ENCODE measurements at places on chromosomes 7 and 10.

- no peak for DNase-seq
Measured at GRCh38 chr10:93875032-93875358, 18.8 kb upstream of the SLC35G1 start.

DNA sequence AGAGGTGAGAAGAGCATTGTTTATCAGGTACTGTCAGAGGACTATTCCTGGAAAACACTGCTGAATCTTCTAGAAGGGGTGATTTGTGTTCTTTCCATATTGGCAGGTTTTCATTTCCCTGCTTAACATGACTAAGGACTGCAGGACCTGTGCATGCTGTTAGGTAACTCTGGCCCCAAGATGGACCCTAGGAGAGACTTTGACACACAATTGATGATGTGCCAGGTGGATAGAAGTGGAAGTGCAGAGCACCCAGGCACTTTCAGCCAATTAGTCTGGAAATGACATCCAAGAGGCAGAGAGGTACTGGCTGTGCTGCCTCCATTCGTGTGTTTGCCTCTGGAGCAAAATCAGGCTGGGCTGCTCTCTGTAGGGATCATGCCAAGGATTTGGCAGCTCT, 496.3 kb upstream of the GALNT17 start:
- DNase-seq: no peak

DNA sequence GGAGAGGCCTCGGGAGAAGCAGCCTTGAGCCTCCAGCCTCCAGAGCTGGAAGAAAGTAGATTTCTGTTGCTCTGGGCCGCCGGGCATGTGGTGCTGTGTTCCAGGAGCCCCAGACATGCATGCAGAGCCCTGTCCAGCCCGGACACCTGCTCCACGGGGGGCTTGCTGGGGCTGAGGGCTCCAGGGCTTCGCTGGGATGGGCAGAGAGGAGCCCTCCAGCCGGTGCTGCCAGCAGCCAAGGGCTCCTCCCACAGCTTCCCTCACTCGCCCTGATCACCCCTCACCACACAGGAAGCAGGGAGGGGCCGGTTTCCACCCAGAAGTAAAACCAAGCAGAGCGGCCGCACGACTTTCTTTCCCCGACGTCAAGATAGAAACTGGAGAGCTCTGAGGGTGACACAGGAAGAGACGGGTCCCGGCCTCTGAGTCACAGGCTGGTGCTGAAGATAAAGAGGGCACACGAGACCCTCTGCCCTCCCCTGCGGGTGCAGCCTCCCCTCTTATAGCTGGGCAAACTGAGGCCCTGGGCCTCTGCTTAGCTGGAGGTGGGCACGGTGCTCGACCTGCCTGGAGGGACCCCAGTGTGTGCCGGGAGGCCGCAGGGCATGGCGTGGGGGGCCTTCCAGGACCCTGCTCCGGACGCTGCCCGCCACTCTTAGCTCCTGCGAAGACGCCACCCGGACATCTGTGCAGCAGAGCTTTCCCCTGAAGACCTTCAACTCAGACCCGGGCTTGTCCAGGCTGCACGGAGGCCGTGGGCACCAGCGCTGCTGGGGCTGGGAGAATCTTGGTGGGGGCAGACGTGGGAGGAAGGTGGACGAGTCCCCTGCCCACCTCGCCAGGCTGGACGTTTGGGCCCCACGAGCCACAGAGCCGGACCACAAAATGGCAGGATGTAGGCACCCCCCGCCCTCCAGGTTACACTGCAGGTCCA, 31.1 kb downstream of the ADAP1 start:
- DNase-seq: peak; percentile 97

- DNase-seq: peak; percentile 27
Measured at GRCh38 chr7:43313628-43314378, 201.4 kb downstream of the HECW1 start.

GRCh38 chr10:118980135-118980865, 49.2 kb upstream of the NANOS1 start:
- no peak for DNase-seq

- DNase-seq: no peak
Measured at GRCh38 chr10:11252887-11253286, 235.2 kb downstream of the CELF2 start.

GRCh38 chr10:43093423-43094076, 16.7 kb downstream of the RET start:
- DNase-seq: no peak

DNA sequence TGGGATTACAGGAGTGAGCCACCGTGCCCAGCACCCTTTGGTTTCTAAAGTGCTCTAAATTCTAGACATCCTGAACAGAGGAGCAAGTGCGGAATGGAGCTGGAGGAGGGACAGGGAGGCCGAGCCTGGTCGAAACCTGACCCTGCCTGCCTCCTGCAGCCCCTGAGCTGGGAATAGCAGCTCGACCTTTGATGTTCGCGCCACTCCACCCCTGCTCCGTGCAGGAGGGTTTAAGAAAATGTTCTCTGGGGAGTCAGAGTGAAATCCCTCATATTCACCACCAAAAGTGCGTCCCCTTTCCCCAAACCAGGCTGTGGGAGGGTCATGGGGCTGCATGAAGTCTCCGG, 1.8 kb downstream of the PGAM2 start:
- no peak for DNase-seq

GRCh38 chr10:27030060-27030459, 70.2 kb downstream of the ANKRD26 start:
- peak; percentile 11 for DNase-seq

GRCh38 chr10:124176349-124177179, 83.2 kb upstream of the CHST15 start:
- DNase-seq: no peak

- peak; percentile 15 for DNase-seq
Measured at GRCh38 chr7:152894295-152895170, 135.0 kb downstream of the ACTR3B start.

GRCh38 chr10:33535866-33536265, 201.4 kb upstream of the NRP1 start:
- no peak for DNase-seq

GRCh38 chr7:83148776-83149175, 13.9 kb downstream of the PCLO start:
- DNase-seq: no peak

DNA sequence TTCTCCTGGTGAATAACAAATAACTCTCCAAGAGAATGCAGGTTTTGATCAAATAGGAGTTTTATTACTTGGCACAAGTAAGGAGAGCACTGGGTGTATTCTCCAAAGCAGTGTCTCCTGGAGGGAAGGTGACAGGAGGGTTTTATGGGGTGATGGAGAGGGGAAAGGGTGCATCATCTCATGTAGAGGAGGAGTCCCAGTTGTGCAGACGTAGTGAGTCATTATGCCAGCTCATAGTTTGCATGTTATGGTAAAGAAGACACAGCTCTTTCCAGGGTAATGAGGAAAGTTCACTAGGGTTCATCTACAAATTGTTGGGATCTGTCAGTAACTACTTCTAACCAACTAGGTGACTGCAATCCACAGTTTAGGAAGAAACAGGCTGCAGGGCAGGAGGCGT, 347.9 kb upstream of the MEOX2 start:
- DNase-seq: no peak

- peak; percentile 20 for DNase-seq
Measured at GRCh38 chr7:37786741-37787569, 61.4 kb upstream of the NME8 start.

- DNase-seq: no peak
Measured at GRCh38 chr7:123533929-123534382, 439 bp downstream of the IQUB start.

- no peak for DNase-seq
Measured at GRCh38 chr10:7529638-7530037, 118.8 kb upstream of the SFMBT2 start.

GRCh38 chr7:43650457-43651052, 67.6 kb downstream of the STK17A start:
- no peak for DNase-seq

DNA sequence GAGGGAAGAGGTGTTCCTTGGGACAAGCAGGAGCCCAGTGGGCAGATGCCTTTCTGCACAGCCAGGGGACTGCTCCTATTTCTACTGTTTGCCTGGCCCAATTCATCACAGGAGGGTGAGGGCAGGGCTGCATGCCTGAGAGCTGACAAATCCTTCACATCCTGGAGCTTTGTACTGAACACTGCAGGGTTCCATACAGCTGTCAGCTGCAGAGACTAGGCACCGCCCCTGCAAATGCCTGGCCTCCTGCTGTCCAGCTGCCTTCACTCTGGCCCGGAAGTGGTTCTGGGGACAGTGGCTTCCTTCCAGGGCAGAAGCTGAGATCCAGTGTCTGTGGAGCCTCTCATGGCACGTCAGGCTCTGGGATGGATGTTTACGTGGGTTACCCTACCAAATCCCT, 470.7 kb downstream of the DNAJB6 start:
- DNase-seq: no peak

- no peak for DNase-seq
Measured at GRCh38 chr7:98892609-98893008, 14.3 kb downstream of the TRRAP start.

- no peak for DNase-seq
Measured at GRCh38 chr7:156095908-156096539, 283.8 kb upstream of the SHH start.

GRCh38 chr10:130958981-130959751, 352.4 kb downstream of the TCERG1L start:
- DNase-seq: no peak

DNA sequence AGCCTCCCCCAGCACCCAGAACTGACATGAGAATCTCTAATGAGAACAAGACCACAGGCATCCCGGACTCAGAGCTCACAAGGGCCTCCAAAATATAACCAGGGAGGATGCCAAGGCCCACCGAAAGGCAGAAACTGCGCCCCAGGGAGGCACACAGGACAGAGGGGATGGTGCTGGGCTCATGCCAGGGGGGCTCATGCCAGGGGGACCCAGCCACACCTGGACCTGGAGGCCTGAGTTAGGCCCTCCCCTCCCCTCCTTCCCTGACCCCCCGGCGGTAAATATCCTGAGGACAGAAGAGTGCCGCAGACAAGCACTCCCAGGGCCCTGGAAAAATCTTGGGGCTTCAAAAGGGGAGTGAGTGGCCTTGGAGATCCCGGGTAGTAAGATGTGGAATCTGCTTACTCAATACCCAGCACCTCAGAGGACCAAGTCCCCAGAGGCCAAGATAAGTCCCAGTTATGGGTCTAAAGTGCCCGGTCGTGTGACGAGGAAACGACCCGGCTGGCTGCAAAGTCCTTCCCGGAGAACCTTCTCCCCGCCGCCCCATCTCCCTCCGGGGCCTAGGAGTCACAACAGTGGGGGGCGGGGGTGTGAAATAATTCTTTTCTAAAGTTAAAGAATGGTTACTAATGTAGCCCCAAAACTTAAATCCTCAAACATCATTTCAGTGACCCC, 11.9 kb downstream of the PDGFA start:
- no peak for DNase-seq

DNA sequence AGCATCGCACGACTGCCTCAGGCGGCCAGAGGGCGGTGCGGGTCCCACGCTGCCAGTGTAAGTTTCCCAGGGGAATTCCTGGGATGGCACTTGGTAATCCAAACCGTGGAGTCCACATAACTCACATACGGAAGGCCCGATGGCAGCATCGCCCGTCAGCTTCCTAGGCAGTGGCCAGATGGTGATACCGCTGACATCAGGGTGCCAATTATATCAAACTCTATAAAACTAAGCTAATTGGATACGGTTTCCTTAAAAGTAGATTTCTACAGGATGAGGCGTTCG, 189.8 kb downstream of the CELF2 start:
- DNase-seq: no peak

GRCh38 chr10:90857635-90858460, at the start of gene HTR7:
Gene HTR7 (minus strand): TSS chr10:90858039. CDS start chr10:90857671, 368 bp downstream.
- DNase-seq: peak; percentile 42

DNA sequence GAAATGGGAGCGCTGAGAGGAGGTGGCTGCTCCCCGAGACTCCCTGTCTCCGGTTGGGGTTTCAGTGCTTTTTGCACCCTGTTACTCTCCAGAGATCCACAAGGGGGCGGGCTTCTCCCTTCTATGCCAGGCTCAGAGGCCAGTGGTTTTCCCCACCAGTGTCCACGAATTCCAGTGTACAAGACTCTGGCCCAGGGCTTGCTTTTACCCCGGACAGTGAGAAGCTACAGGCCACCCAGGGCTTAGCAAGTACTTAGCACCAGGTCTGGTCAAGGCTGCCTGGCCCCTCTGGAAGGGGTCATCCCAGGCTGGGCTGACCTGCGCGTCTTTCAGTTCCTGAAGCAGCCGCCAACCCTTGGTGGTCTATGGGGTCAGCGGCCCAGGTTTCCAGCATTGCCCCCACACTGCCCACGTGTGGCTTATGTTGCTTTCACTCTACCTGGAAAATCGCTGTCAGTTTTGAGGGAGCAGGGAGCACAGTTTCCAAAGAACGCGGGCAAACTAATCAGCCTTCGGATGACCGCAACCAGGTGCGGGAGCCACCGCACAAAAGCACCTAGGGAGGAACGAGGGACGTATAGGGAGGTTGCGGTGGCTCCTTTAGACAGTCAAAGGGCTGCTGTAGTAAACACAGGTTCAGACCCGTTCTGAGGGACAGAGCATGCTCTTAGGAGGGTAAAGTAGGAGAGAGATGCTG, 6.8 kb downstream of the CYP26A1 start:
- DNase-seq: peak; percentile 40

DNA sequence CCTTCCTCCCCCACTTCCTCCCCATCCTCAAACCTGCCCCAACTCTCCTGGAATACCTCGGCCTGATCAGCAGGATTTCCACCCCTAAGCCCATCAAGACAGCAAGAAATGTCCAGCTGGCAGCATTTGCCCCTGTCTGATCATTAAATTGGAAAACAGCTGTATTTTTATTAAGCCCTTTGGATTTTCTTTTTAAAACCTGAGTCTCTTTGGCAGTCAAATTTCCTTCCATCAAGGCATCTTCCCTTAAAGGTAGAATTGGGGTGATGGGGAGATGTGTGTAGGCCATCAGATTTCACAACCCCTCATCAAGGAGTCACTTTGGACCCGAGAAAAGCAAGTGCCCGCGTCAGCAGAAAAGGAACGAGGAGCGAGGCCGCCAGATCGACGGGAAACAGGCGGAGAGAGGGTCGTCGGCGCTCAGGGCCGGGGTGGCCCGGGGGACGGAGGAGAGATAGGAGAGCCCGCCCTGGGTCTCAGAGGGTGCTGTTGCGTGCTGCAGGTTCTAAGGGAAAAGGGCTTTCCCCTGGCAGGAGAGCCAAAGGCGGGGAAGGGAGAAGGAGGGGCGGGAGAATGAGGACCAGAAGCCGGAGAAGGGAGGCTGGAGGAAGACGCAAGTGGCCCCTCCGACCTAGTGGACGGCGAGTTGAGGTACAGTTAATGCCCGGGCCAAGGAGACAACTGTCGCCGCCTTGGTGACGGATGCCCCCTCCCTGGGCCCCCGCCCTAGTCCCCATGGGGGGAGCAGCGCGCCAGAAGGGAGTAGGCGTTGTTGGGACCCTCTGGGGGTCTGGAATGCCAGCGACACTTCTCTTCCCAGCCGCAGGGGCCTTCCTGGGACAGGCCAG, 11.5 kb upstream of the GATA3 start:
- no peak for DNase-seq

DNA sequence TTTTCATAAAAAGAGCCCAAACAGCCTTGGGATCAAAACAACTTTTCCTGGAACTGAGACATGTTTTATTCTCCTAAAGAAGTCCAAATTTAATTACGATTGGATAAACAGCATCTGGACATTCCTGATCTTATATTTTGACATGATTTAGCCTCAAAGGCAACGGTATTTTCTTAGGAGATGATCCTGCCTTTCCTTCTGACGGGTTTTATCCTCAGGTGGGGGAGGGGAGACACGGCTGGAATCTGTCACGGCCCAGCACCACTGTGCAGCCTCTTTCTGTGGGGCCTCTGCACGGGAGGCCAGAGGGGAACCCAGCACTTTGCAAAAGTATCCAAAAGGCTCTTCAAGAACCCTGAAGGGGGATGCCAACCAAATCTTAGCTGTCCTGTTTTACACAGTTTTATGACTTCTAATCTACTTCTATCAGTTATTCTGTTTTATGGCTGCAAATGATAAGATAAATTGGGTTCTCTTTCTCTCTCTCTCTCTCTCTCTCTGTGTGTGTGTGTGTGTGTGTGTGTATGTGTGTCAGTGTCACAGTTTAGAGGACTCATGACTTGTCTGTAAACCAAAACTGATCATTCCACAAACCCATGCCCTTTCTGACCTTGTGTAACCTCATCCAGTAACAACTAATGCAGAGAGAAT, 321.1 kb upstream of the NPVF start:
- no peak for DNase-seq

All from activated CD4-positive, alpha-beta T cell treated with anti-CD3 and anti-CD28 coated beads, Interleukin-2, Interleukin-4, amounts not matched to agents 100 ng/mL and 50 ng/mL, durations not matched to agents 16 hours and 8 hours (primary cell).